Heart right ventricle (tissue), 16 donors: ENCODE measurements at places on chromosomes 16 and 17. TPM values are rescaled to one million over a fixed set of nuclear protein-coding genes. Genes with fewer than 3 reads are reported as not detected.

The MPV17L gene
- 6.7 TPM for polyA plus RNA-seq

The MVP gene
- polyA plus RNA-seq, result 50.9 TPM

The ODAD4 gene
- polyA plus RNA-seq, result 1.2 TPM

The PIK3R5 gene
- 2.0 TPM for polyA plus RNA-seq

The CIITA gene
- 25.3 TPM for polyA plus RNA-seq

The TMEM238L gene
- polyA plus RNA-seq, result not detected

The ASPHD1 gene
- polyA plus RNA-seq, result not detected

The KRT27 gene
- not detected for polyA plus RNA-seq
